ENCODE measurements at places on chromosomes 3 and 15. TPM values are rescaled to one million over a fixed set of nuclear protein-coding genes. Genes with fewer than 3 reads are reported as not detected.
A peak's percentile ranks its signal among the peaks of the same experiment; 100 is the strongest.

DNA sequence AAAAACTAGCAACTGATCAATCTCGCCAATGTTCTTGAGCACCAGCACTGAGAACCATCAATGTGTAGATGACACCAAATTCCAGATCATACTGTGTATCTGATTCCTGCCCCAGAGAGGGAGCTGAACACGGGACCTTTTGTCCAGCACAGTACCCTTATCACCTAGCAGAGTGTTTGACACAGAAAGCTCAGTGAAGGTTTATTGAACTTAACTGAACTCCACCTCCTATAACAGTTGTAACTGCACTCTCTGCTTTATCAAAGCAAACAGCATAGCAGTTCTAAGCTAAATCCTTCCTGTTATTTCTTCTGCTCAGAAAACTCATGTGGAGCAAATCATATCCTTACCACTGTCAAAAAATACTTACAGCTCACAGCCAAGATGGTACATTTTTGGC lies 183.4 kb upstream of the SLCO3A1 start:
- no peak for DNase-seq
- H3K27me3 ChIP-seq, result peaks cover 6% of the 10 kb centered on the region
- no peaks in the 10 kb centered on the region for H3K4me1 ChIP-seq

- DNase-seq, result peak; percentile 68
- peaks cover 5% of the 10 kb centered on the region for H3K4me1 ChIP-seq
- H3K27ac ChIP-seq, result no peak overlapping the region
- no peaks in the 10 kb centered on the region for H3K36me3 ChIP-seq
- H3K4me3 ChIP-seq, result no peak overlapping the region
Observed at GRCh38 chr3:142958707-142959106, 4.8 kb downstream of the PAQR9 start.

- no peak overlapping the region for H3K4me3 ChIP-seq
- no peaks in the 10 kb centered on the region for H3K36me3 ChIP-seq
- H3K27me3 ChIP-seq, result peaks cover 8% of the 10 kb centered on the region
- H3K4me1 ChIP-seq, result no peaks in the 10 kb centered on the region
- no peak for DNase-seq
Observed at GRCh38 chr3:64341296-64341695, 116.0 kb upstream of the PRICKLE2 start.

DNA sequence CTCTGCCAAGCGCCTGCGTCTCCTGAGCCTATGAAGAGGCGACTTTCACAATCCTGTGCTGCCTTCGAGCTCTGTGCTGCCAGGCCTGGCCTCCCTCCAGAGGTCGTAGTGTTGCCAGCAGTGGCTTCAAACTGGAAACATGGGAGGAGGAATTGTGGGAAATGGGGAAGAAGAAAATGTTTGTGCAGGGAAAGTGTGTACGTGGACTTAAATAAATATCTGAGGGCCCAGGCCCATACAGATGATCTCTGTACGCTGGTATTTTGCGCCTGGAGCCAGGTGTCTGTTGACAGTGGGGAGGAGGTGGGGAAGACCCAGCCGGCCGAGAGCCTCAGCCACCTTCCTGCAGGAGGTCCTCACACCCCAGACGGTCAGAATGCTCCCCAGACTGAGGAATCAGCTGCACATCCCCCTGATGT lies 44.6 kb downstream of the ZBTB38 start:
- peaks cover 47% of the 10 kb centered on the region for H3K36me3 ChIP-seq
- peak overlapping the region; percentile 92 for H3K27ac ChIP-seq
- H3K4me1 ChIP-seq, result peaks cover 83% of the 10 kb centered on the region
- DNase-seq, result no peak

- no peaks in the 10 kb centered on the region for H3K36me3 ChIP-seq
- peaks cover 53% of the 10 kb centered on the region for H3K4me1 ChIP-seq
- no peak overlapping the region for H3K4me3 ChIP-seq
- H3K27me3 ChIP-seq, result no peaks in the 10 kb centered on the region
Observed at GRCh38 chr3:59990915-59991314, 941.1 kb upstream of the CFAP20DC start.

GRCh38 chr3:142693136-142693853 lies 30.5 kb upstream of the TRPC1 start:
- H3K36me3 ChIP-seq, result no peaks in the 10 kb centered on the region
- peaks cover 4% of the 10 kb centered on the region for H3K4me1 ChIP-seq
- H3K4me3 ChIP-seq, result no peak overlapping the region
- no peak for DNase-seq

DNA sequence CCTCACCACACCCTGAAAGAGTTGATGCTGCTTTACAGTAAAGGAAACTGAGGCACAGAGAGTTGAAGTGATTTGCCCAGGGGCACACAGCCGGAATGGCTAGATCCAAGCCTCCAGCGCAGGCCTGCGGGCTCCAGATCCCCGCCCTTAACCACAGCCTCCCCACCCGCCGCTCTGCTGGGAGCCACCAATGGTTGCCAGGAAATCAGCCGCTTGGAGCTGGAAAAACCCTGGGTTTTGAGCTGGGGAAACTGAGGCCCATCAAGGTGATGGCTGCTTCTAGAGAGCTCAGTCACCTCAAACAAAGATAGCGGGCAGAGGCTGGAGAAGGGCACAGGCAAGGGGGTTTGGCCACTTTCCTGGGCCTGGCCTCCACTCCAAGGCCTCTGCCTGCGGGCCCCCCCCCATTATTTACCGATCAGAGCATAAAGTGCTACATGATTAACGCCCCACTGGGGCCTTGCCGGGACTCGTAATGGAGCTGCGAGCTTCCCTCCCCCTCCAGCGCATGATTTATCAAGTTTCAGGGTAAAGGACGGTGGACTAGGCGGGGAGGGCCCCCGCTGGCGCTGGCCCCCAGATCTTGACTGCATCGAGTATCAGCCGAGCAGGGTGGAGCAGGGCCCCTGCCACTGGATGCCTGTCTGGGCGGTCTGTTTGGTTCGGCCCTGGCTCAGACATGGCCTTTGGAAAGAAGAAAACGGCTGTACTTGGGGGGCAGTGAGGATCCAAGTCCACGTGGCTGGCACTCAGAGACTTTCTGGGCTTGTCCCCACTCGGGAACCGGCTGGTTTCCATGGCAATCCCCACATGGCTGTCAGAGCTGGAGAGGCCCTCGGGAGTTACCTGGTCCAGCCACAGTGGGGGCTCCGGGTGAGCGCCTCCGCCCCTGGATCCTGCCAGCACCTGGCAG lies 9.1 kb downstream of the PLXND1 start:
- H3K4me3 ChIP-seq, result no peak overlapping the region
- H3K36me3 ChIP-seq, result no peaks in the 10 kb centered on the region
- no peaks in the 10 kb centered on the region for H3K27me3 ChIP-seq
- DNase-seq, result no peak

DNA sequence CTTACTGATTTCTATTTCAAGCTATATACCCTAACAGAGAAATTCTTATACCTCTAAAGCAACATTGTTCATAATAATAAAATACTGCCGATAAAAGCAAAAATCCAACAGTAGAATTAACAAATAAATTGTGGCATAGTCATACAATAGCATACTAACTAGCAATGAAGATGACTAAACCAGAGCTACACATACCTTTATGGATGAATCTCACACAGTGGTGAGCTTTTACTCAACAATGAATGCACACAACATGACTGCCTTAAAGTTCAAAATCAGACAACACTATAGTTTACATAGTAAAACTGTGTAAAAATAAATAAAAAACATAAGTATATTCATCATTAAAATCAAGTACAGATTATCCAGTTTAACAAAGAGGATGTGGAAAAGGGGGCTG lies 99.1 kb downstream of the NR1I2 start:
- peaks cover 14% of the 10 kb centered on the region for H3K36me3 ChIP-seq
- H3K4me1 ChIP-seq, result peaks cover 1% of the 10 kb centered on the region
- H3K4me3 ChIP-seq, result no peak overlapping the region
- H3K27me3 ChIP-seq, result no peaks in the 10 kb centered on the region
- DNase-seq, result no peak
- H3K27ac ChIP-seq, result no peak overlapping the region

- no peak overlapping the region for H3K27ac ChIP-seq
- no peak for DNase-seq
- peaks cover 2% of the 10 kb centered on the region for H3K4me1 ChIP-seq
Observed at GRCh38 chr3:170331143-170331542, 26.4 kb upstream of the SKIL start.

GRCh38 chr3:128936341-128936740 lies 56.9 kb downstream of the ACAD9 start:
- H3K4me3 ChIP-seq, result no peak overlapping the region
- H3K36me3 ChIP-seq, result no peaks in the 10 kb centered on the region
- no peak overlapping the region for H3K27ac ChIP-seq
- DNase-seq, result no peak
- no peaks in the 10 kb centered on the region for H3K4me1 ChIP-seq

DNA sequence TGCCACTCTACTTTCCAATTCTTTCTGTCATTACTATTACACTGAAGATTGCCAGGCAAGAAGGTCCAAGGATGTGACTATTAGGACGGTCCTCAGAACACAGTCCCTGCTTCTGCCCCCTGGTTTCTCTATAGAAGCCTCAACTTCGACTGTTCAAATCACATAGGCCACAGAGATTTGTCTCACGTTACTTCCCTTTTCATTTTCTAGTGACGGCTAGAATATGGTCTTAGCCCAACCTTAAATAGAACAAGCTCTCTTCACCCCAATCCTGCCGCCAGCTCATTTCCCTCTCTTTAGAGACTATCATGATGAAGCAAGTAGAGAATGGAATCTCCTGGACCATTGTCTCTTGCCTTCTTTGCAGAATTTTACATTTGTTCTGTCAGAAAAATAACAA lies 84.9 kb downstream of the TIGIT start:
- DNase-seq, result no peak
- H3K36me3 ChIP-seq, result peaks cover 3% of the 10 kb centered on the region
- H3K4me1 ChIP-seq, result no peaks in the 10 kb centered on the region
- no peak overlapping the region for H3K27ac ChIP-seq

ADPRH gene
- 7.7 TPM for total RNA-seq

OR5AC2 gene
- total RNA-seq, result not detected

KBTBD13 gene
- not detected for total RNA-seq

ROPN1B gene
- not detected for total RNA-seq

TUBGCP4 gene
- total RNA-seq, result 37.6 TPM

CYP1A2 gene
- not detected for total RNA-seq
